Fibroblast of skin of right biceps (primary cell): ENCODE measurements at places on chromosomes 7 and 10.

DNA sequence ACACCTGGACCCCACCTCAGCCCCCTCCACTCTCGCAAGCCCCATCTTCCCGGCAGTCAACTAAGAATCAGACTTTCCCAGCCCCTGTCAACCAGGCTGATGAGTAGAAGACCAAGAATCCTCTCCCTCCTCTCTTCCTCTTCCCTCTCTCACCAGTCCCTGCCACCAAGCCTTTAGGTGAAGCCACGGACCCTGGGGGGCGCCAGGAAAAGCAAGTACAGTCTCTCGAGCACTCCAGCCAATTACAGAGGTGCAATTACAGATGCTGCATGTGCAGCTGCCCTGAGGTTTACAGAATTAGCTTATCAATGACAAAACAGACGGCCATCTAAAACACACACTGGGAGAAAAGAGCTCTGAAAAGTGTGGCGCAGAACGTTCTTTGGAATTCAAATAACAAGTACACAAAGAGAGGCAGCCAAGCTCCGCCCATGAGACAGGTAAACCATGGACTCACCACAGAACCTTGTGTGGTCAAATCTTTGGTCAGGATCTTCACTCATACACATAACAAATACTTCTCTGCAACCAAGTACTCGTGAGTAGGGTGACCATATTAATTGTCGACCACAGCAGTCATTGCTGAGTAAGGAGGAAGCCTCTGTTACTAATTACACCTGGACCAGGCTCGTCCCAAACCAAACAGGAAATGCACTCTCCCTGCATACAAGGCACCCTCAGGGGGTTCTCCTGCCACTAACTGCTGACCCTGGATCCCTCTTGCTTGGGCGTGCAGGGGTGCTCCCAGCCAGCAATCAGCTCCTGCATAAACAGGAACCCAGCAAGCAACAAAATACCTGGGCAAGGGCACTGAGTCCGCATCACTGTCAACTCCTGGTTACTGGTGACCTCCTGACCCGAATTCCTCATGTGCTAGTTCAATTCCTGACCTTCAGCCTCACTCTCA lies 189.2 kb downstream of the FAM107B start:
- DNase-seq, result no peak

- DNase-seq, result no peak
Observed at GRCh38 chr10:36050763-36051499, 408.8 kb upstream of the FZD8 start.

GRCh38 chr7:45203936-45204445 lies 46.4 kb downstream of the RAMP3 start:
- DNase-seq, result peak; percentile 66

DNA sequence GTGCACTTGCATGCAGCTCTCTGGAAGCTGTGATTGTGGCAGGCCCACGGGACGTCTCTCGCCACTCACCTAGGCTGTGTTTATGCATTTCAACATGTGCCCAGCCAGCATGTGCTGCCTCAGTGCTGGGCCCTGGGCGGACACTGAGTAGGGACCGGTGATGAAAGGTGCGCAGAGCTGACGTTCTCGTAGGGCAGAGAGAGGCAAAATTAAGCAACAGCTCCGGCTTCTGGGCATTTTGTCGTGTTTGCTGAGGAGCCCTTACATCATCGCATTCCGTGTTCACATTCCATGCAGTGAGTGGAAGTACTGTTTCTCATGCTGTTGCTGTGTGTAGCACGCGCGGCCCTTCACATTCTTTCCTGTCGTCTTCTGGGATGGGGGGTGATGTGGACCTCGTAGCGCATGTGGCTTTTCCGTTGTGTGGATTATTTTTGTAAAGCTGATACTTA lies 50.5 kb downstream of the PRF1 start:
- DNase-seq, result peak; percentile 97

- DNase-seq, result peak; percentile 41
Observed at GRCh38 chr7:47741984-47742383, 160.1 kb upstream of the TNS3 start.

- DNase-seq, result no peak
Observed at GRCh38 chr7:38907066-38907465, 1.9 kb downstream of the VPS41 start.

GRCh38 chr10:46541017-46541661 lies 15.3 kb downstream of the GPRIN2 start:
- DNase-seq, result peak; percentile 46

DNA sequence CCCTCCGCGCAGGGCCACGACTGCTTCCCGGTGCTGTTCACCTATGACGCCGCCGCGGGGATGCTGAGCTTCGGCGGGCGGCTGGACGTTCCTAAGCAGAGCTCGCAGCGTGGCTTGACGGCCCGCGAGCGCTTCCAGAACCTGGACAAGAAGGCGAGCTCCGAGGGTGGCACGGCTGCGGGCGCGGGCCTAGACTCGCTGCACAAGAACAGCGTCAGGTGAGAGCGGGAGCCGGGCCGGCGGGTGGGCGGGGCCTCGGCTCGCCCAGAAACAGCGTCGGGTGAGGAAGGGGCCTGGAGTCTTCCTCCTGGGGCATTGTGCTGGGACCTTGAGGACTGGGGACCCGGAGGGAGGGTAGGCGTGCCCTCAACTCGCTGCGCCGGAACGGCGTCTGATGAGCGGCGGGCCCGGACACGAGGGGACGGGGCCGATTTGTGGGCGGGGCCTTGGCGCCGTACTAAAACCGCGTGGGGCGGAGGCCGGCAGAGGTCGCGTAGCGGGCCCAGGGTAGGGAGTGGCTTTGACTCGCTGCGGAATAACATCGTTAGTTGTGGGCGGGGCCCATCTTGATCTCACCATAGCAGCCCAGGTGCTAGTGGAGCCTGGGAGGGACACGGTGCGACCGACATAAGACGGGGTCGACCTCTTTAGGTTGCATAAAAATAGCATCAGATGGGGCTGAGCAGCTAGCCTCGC lies 15.6 kb downstream of the PDAP1 start:
- DNase-seq, result peak; percentile 41
